ENCODE measurements at places on chromosomes 5 and 9. TPM values are rescaled to one million over a fixed set of nuclear protein-coding genes. Genes with fewer than 3 reads are reported as not detected.

GRCh38 chr5:127801751-127802476 lies 98.7 kb downstream of the CCDC192 start:
- DNase-seq, result peak; percentile 42

GRCh38 chr5:159398936-159399335 lies 68.6 kb upstream of the IL12B start:
- DNase-seq, result no peak

DNA sequence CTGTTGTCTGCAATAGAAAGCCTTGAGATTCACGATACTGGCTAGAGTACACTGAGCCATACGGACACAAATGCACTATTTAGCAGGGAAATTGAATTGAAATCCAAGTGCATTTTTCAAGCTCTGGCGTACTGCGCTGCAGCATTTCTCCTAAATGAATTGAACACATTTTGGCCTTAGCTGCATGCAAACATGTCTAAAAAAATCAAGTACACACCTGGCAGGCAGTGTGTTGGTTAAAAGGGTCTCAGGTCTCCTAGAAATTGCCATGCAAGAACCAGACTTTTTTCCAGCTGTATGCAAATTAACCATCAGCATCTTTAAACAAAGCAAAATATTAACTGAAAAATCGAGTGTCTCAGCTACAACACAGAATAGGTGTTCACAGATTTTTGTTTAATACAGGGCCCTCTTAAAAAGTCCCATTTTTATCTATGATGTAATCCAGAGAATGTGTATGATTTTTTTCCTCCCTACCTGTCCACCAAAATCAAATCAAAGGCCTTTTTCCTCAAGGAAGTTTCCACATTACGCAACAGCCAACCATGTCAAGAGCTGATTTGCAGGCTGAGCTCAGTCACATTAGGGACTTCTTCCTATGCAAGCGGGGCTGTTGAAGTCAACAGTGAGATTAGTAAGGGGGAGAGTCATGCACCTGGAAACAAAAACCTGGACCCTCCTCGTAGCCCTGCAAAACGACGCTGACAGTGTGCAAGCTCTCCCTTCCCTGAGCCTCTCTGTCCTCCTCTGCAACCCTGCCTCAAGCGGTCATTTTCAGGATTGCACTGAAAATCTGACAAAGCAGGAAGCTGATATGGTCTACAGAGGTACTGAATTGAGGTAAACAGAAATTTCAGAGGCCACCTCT lies 14.1 kb upstream of the SFXN1 start:
- peak; percentile 31 for DNase-seq

DNA sequence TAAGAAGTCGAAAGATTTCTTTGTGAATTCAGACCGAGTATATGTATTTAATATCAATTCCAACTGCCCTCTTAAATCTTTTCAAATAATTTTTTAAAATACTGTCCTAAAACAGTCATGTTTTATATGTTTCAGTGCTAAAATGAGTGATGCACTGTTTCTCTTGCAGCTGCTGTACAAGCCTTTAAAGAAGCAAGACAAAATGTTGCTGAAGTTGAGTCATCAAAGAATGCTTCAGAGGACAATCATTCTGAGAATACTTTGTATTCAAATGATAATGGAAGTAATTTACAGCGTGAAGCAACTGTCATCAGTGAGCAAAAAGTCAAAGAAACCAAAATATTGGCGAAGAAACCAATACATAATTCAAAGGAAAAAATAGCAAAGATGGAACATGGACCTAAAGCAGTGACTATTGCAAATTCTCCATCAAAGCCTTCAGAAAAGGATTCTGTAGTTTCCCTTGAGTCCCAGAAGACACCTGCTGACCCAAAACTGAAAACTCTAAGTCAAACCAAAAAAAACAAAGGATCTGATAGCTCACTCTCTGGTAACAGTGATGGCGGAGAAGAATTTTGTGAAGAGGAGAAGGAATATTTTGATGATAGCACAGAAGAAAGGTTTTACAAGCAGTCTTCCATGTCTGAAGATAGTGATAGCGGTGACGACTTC lies 58.0 kb downstream of the LOX start:
- no peak for DNase-seq

WNK2 gene
- total RNA-seq, result 0.17 TPM

Data from MG63 (cell line).